NCI-H2081 (cell line): ENCODE measurements at places on chromosomes 2 and 18.

DNA sequence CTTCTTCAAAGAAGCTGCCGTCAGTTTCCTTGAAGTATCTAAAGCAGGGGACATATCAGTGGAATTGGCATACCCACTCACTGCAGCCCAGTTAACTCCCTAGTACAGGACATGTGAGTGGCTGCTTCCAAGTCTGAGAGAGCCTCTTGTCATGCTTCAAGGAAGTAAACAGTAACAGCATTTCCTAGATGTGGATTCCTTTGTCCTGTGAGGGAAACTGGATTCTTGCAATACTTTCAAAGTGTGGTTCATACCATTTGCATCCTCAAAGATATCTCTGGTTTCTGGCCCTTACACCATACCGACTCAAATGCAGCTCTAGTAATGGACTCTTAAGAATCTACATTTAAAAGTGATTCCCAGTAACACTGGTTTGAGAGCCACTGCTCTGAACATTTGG, 87.2 kb downstream of the ESCO1 start:
- no peak for DNase-seq

DNA sequence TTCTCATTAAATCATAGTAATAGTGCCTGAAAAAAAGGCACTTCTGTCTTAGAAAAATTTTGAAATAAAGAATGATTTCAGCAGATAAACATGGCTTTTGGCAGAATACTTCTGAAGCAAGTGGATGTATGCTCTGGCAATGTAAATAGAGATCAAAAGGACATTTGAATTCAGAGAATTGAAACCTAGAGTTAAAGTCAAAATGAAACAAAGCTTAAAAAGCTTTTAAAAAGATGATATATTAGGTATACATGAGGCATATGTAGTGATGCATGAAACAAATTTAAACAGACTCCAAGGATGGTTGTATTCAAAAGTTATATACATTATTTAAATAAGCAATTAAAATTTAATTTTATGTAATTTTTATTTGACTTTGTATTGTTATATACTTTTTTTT, 1344.5 kb upstream of the TMEFF2 start:
- DNase-seq, result no peak

DNA sequence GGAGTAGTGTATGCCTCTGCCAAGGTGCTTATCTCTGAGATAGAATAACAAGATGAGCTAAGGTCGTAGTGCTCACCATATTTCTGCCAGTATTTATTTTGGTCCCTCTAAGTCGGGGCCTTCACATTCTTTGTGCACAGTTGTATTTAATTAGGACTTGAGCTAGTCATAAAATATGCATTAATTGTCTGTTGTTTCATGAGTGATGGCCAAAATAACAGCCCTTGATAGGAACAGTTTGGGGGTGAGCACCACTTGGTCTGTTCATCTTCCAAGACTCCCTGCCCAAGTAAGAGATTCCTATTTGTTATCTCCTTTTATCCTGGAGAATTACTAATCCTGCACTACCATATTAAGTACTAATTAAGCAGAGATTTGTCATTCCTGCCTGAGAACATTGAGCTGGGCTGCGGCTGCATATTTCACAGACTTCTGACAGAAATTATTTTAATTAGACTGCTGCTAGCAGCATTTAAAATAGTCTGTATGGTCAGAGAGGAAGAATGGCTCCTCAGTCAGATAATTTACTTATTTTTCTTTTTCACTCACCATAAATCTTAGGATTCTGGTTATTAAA, 435.1 kb downstream of the MTX2 start:
- DNase-seq, result no peak

DNA sequence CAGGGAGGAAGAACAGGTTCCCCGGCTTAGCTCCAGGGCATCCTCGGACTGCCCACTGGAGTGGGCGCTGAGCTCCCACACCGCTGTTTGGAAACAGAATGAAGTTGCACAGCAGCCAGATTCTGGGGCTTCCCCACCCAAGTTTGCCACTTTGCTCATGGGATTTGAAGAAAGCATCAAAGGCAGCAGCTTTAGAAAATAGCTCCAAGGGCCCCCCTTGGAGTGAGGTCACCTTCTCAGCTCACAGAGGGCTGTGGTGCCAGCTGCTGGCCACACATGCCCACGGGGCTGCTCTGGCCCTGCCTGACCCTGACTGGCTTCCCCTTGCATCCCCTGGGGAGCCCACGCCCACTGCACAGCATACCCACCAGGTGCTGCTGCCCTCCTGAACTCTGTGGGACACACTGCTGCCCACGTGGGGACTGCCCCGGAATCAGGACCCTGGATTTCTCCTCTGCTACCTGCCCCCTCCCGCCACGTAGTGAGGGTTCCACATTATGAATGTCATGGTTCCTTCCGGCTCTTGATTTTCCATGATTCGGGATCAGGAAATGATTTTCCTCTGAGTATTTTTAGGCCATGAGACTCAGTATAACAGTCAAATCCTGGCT, 70.3 kb downstream of the TGOLN2 start:
- no peak for DNase-seq

GRCh38 chr18:10477863-10478260, 23.4 kb downstream of the APCDD1 start:
- DNase-seq, result no peak

DNA sequence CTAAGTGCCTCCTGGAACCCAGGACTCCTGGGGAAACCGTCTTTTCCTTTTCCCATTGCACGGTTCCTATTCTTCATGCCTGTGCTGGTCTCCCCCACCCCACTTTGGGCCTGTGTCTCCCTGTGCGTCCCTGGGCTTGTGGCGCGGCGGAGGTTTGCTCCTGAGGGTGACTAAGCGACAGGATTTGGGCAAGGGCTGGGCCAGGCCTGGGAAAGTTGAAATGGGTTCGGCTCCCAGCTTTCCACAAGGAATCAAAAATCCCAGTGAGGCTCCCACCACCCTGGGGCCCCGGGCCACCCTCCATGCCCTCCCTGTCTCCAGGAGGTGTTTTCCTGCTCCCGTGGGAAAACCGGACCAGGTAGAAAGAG, 197.6 kb downstream of the NDUFA10 start:
- no peak for DNase-seq

DNA sequence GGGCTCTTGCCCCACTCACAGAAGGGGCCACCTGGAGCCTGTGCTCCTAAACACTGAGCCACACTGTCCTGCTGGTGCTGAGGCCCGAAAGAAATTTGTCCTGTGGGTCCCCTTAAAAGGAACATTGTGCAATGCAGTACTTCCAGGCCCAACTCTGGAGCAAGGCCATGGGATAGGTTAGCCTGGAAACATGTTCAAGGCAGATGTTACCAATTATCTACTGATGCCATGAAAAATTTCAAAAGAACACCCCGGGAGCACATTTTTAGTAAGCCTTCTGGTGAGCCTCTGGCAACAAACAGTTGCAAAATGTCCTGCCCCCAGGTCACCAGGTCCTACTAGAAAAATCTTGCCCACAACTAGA, 12.3 kb upstream of the PTMA start:
- DNase-seq, result no peak

DNA sequence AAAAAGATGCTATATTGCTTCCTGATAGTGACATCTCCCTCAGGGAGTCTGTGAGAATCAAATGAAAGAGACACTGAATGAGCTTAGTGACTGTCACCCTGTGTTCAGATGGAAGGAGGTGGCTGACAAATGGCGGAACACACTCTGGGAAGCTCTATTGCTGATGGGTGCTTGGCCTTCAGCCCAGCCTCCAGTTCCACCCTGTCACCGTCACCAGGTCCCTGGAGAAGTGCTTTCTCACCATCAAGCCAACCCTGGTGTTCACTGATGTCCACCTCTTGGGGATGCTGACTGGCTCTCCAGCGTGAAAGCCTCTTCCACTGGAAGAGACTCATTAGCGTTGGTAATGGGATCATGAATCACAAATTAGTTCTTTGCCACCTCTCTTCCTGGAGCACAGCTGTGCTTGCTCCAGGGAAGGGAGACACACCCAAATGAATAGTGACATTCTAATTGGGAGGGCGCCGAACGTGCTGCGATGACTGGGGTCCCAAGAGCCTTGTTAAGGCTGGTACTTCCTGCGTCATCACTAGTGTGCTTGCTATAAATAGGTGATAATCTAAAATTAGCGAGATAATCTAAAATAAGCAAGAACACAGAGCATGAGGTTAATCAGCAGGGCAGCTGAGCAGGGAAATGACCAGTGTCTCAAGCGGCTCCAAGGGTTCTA, 154.0 kb downstream of the CLIP4 start:
- no peak for DNase-seq

DNA sequence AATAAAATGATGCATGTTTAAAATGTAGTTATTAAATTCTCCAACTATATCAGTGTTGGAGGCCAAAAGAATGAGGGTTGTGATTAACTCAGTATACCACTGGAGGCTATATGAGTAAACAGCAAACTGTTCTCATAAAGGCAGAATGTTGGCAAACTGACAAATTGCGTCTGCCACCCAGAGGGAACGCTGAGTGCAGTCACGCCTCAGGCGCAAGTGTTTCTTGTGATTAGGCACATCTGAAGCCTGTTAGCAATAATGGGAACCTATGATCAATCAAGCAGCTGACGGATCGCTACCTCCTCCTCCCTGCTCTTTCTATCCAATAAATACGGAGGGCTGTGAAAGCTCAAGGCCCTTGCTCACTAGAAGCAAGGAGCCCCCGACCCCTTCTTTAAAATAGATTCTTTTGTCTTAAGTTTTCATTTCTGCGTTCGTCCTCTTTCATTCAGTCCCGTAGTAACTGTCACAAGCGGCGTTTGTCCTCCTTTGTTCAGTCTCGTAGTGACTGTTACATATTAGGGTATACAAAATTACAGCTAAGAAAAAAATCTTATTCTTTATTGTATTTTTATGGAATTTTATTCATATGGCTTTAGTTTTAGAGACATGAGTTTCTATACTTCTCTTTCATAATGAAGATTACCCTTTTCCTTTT, 16.3 kb upstream of the RMND5A start:
- DNase-seq, result peak; percentile 63

DNA sequence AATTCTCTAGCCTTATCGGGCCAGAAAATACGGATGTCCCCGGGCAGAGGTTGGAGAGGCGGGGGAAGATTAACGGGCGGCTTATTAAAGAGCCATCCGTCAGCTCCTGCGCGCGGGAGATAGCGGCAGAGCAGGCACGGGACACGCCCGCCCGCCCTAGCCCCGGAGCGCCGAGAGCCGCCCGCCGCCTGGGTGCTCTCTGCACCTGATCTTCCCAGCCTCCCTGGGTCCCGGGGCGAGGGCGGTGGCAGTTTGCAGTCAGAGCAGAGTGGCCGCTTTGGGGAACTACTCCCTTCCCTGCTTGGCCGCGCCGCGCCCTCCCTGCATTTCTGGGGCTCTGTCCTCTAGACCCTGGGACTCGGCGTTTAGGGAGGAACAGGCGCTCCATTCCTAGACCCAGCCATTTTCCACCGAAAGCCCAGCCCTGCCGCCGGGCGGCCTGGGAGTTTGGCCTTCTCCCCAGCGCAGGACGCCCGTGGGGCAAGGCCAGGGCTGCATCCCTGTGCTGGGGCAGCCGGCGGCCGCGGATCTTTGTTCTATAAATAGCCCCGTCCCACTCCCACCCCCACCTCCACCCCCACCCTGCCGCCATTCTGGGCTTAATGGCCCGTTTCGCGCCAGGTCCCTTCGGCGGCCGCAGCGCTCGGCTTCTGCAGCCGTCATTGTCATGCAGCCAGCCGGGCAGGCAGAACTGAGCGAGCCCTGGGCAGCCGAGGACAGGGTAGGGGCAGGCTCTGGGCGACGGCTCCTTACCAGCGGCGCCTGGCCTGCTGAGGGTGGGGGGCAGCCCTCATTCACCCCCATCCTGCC, 6.6 kb downstream of the GAD1 start:
- no peak for DNase-seq

DNA sequence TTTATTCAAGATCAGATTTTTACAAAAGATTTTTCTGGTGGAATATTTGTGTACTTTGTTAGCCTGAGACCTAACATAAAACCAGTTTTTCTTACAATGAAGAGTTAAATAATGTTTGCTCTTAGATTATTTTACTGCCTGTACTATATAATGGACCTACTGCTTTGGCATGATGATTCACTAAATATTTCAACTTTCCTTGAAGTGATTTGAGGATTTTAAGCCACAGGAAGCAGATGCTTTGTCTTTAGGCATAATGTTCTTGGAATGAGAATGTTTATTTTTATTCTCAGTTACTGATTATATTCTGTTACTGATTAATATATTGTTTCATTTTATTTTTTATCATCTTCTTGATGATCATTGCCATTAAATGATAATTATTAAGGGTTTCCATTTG, 175.3 kb upstream of the LRP1B start:
- no peak for DNase-seq

DNA sequence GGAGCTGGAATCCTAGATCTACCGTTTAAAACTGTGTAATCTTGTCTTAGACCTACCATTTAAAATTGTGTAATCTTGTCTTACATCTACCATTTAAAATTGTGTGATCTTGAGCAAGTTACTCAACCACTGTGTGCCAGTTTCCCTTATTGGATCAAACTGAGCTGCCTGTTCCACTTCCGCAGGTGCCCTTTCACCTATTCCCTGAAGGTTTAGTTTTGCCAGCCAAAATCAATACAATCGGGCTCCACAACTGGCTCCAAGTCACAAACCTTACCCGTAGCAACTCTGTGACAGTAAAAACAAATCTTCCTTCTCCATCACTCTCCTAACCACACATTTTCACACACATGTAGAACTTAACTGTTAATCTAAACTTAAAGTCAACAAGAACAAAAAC, 20.1 kb downstream of the DOCK10 start:
- no peak for DNase-seq

GRCh38 chr2:61645911-61646310, 107.8 kb upstream of the XPO1 start:
- no peak for DNase-seq

GRCh38 chr2:169362118-169362893, at the start of gene LRP2:
Gene LRP2 (minus strand): TSS chr2:169362534. CDS start chr2:169362399, 135 bp downstream.
- no peak for DNase-seq

GRCh38 chr2:120109186-120110061, 96.5 kb downstream of the EPB41L5 start:
- DNase-seq, result peak; percentile 16

DNA sequence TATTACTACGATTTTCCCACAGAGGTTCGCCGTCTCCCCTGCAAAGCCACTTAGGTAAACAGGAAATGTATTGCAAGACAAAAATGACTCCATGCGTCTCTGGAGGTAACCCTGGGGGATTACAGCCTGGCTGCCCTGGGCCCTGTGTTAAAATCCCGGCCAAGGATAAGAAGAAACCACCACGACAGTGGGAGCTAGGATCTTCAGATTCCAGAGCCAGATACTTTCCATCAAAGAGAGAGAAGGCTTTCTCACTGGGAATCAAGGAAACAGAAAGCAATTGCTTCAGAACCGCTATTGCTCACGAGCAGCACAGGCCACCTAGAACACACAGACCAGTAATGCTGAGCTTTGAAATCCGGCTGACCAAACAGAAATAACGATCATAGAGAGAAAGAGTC, 97.9 kb upstream of the ZNF516 start:
- DNase-seq, result no peak

- DNase-seq, result no peak
Observed at GRCh38 chr2:85401844-85402243, 8.3 kb downstream of the CAPG start.

DNA sequence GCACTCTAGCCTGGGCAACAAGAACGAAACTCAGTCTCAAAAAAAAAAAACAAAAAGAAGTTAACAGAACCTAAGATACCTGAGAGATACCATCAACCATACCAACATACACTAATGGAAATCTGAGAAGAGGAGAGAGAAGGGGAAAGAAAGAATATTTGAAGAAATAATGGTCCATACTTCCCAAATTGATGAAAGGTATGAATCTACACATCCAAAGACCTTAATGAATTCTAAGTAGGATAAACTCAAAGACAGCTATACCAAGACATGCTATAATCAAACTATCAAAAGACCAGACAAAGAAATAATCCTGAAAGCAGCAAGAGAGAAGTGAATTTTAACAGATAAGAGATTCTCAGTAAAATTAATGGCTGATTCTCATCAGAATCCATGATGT, 109.6 kb downstream of the TRABD2A start:
- DNase-seq, result no peak
